ENCODE measurements at places on chromosomes 12 and 14. TPM values are rescaled to one million over a fixed set of nuclear protein-coding genes. Genes with fewer than 3 reads are reported as not detected.

GRCh38 chr12:128852026-128852698 is 1.1 kb upstream of the GLT1D1 start:
- peaks cover 11% of the 10 kb centered on the region for H3K4me1 ChIP-seq
- H3K4me3 ChIP-seq, result no peak overlapping the region
- DNase-seq, result no peak
- no peak overlapping the region for H3K27ac ChIP-seq

- no peaks in the 10 kb centered on the region for H3K27me3 ChIP-seq
- H3K4me1 ChIP-seq, result peaks cover 22% of the 10 kb centered on the region
- H3K4me3 ChIP-seq, result peak overlapping the region; percentile 39
- DNase-seq, result peak; percentile 77
- no peaks in the 10 kb centered on the region for H3K36me3 ChIP-seq
These were observed 129.3 kb downstream of the ZFP36L1 start for GRCh38 chr14:68663385-68664076.

- no peaks in the 10 kb centered on the region for H3K27me3 ChIP-seq
- H3K4me1 ChIP-seq, result no peaks in the 10 kb centered on the region
- H3K27ac ChIP-seq, result no peak overlapping the region
- H3K4me3 ChIP-seq, result no peak overlapping the region
- H3K36me3 ChIP-seq, result no peaks in the 10 kb centered on the region
These were observed 341.2 kb downstream of the C12orf75 start for GRCh38 chr12:105671720-105672119.

The TAS2R42 gene
- not detected for polyA plus RNA-seq

DNA sequence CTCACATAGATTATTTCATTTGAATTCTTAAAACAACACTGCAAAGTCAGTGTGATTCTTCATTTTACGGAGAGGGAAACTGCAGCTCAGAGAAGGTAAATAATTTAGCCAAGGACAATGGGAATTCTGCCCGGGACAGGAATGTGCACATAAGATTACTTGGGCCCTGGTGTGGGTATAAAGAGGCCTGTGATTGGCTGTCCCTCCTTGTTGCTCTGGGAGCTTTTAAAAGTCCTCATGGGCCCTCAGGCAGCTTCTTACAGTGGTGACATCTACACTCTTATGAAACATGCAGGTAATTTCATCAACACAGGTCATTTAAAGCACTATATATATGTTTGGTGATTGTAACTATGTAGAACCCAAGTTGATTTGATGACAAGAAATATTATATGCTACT is 100.3 kb downstream of the ESR2 start:
- peak overlapping the region; percentile 68 for H3K27ac ChIP-seq
- H3K4me3 ChIP-seq, result no peak overlapping the region
- DNase-seq, result no peak

The MTHFD1 gene
- polyA plus RNA-seq, result 310 TPM

The GLIPR1L1 gene
- not detected for polyA plus RNA-seq

- H3K27ac ChIP-seq, result peak overlapping the region; percentile 45
- peaks cover 22% of the 10 kb centered on the region for H3K4me1 ChIP-seq
- no peak overlapping the region for H3K4me3 ChIP-seq
- H3K27me3 ChIP-seq, result no peaks in the 10 kb centered on the region
- H3K36me3 ChIP-seq, result no peaks in the 10 kb centered on the region
These were observed 37.5 kb upstream of the SINHCAF start for GRCh38 chr12:31363416-31363809.

DNA sequence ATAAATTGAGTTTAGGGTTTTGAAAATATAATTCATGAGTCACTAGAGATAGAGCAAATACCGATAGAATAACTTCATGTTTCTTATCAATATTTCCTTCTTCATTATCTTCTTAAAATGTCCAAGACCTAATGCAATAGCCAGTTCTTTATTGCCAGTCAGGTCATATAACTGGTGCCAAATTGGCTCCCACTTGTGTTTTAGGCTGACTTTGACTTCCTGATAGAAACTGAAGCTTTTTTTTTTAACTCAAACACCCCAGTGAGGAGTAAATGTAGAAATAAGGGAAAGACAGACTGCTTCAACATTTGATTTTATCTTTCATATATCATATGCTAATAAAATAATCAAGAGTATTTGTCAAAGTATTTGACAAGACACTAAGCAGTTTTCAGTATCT is 80.7 kb downstream of the ARMH4 start:
- no peaks in the 10 kb centered on the region for H3K4me1 ChIP-seq
- no peak overlapping the region for H3K27ac ChIP-seq
- no peak for DNase-seq
- H3K36me3 ChIP-seq, result no peaks in the 10 kb centered on the region

GRCh38 chr14:24954037-24954699 is 95.8 kb downstream of the STXBP6 start:
- H3K27me3 ChIP-seq, result no peaks in the 10 kb centered on the region
- H3K4me3 ChIP-seq, result no peak overlapping the region
- no peaks in the 10 kb centered on the region for H3K36me3 ChIP-seq
- H3K4me1 ChIP-seq, result peaks cover 6% of the 10 kb centered on the region
- no peak overlapping the region for H3K27ac ChIP-seq
- peak; percentile 45 for DNase-seq

The SLC25A21 gene
- not detected for polyA plus RNA-seq

The CNTN1 gene
- 0.08 TPM for polyA plus RNA-seq

The C12orf50 gene
- not detected for polyA plus RNA-seq

GRCh38 chr12:1428671-1429070 is 165.7 kb downstream of the FBXL14 start:
- no peaks in the 10 kb centered on the region for H3K27me3 ChIP-seq
- no peak for DNase-seq
- H3K4me1 ChIP-seq, result no peaks in the 10 kb centered on the region
- H3K36me3 ChIP-seq, result no peaks in the 10 kb centered on the region

GRCh38 chr12:64946132-64946829 is 121.8 kb downstream of the TBC1D30 start:
- no peak overlapping the region for H3K4me3 ChIP-seq
- H3K36me3 ChIP-seq, result no peaks in the 10 kb centered on the region
- no peaks in the 10 kb centered on the region for H3K27me3 ChIP-seq
- peaks cover 10% of the 10 kb centered on the region for H3K4me1 ChIP-seq
